ENCODE measurements at places on chromosomes 3 and 15.

- DNase-seq: no peak
These were observed 6.8 kb upstream of the ONECUT1 start for GRCh38 chr15:52796753-52797520.

GRCh38 chr3:78791753-78792152 is 976.0 kb downstream of the ROBO1 start:
- no peak for DNase-seq

- no peak for DNase-seq
These were observed 20.1 kb downstream of the GTF2E1 start for GRCh38 chr3:120762615-120763014.

GRCh38 chr3:10309736-10310135 is 11.2 kb downstream of the SEC13 start:
- no peak for DNase-seq

- DNase-seq: no peak
These were observed 156.8 kb upstream of the UBE2E1 start for GRCh38 chr3:23648996-23649395.

- no peak for DNase-seq
These were observed 123.4 kb downstream of the ATP10A start for GRCh38 chr15:25739687-25740121.

- no peak for DNase-seq
These were observed 548.5 kb downstream of the OCA2 start for GRCh38 chr15:27550635-27551034.

DNA sequence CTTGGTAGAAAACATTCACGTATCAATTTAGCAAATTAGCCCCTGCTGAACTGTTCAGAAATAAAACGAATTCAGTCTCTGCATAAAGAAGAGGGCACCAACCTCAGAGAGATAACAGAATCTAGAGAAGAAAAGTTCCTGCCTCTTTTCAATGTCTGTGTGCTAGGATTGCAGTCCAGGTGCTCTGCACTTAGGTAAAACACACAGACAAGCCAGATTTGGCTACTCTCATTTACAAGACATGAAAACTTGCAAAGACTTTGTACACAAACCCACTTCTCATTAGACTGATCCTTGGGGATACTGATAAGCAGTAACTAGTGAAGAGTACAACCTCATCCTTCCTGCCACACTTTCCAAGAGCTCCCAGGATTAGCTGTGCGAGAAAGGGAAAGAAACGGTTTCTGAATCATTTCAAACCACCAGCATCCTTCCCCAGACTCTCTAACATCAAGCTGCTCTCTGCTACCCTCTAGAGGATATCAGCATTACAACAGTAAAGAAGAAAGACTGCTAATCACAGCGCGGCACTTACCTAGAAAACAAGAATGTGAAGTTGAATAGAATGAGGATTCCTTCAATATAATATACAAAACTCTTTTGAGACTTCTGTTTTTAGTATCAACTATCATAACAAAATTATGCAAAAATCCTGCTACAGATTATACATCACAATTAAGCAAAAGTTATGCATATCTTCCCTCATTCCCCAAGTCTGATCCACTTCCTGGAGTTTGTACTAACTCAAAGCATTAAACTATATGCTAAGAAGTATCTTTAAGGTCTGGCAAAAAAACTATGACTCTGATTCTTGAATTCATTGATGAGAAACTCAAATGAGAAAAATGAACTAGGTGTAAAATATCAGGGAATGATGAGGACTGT is 306.4 kb downstream of the MAGI1 start:
- DNase-seq: no peak

- DNase-seq: no peak
These were observed 3.9 kb upstream of the PLCH1 start for GRCh38 chr3:155748611-155749365.

DNA sequence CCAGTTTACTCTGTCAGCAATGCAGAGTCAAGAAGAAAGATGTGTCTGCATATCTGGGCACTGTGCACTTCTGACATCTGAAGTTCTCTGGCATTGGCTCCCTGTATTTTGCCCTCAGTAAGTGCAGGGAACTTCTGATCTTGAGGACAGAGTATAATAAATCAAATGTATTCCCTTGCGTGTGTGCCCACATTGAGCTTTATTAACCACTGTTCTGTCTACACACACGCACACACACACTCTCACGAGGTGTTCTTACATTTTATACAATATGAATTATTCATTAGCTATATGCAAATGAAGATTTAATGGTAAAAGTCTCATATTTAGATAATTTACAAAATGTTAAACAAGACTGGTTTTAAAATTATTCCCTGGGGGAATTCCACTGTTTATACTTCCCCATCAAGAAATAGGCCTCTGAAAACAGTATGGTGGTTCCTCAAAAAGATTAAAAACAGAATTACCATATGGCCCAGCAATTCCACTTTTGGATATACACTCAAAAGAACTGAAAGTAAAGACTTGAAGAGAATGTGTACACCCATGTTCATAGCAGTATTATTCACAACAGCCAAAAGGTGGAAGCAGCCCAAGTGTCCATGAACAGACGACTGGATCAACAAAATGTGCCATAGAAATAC is 24.6 kb upstream of the ANPEP start:
- DNase-seq: no peak

DNA sequence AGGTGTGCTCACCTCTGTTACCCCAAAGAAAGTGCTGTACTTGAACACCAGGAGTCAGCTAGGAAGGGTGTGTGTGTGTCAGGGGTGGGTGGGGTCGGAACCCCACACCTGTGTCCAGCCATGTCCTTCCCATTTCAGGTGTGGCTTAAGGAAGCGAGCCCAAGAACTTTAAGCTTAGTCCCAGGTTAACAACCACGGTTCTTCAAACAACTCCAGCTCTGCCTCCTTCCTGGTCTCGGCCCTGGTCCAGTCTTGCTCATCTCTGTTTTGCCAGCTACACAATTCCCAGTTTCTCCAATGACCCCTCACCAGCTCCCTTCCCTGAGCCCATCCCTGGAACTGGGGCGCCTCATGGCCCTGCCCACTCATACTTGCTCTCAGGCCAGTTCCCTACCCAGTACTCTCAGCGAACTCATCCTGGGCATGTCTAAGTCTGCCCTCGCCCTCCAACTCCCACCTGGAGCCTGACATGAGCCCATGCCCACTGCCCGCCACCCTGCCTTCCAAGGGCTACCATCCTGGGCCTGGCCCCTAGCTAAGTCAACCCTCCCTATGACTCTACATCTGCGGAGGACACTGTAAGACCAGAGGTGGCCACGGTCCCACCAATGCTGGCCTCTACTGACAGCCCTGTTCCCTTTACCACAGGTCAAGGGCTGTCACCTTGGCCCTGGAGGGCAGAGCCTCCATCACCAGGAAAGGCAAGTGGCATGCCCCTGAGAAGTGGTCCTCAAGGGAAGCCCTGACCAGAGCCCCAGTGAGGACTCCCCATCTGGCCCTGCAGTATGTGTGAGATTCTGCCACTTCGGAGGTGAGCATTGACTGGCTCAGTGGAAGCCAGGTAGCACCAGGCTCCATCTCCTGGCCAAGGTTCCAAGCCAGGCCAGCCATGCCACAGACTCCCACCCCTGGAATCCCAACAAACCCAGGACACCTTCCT is 9.2 kb downstream of the POC1A start:
- DNase-seq: no peak

DNA sequence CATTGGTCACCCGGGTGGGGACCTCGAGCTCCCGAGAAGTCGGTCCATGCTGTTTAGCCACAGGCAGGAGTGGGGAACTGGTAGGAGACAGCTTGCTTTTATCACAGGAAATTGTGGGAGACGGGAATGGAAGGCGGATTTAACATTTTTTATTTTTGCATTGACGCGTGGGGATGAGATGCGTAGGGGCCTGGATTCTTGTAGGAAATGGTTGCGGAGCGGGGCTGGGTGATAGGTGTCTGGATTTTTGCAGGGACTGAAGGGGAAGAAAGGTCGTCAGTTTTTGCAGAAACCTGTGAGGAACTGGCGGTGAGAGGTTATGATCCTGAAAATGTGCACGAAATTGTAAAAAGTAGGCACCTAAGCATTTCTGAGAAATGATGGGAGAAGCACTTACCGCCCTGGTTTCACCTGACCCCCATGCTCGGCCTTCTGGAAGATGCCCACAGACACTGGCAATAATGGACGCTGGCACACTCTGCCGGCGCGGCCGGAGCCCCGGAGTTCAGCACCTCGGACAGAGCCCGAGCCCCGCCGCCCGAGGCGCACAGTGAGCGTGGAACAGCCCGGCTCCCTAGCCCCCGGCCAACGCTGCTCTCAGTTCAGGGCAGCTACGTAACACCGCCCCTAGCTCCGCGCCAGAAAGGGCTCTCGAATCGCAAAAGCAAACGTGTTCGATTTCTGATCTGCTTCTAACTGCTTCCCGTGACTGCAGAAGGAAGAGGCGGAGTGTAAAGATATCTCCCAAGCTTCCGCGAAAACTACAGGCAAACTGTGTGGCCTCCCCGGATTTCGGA is 928 bp downstream of the ANKRD34C start:
- peak; percentile 53 for DNase-seq

GRCh38 chr3:13137941-13138832 is 65.0 kb upstream of the IQSEC1 start:
- no peak for DNase-seq

GRCh38 chr3:30862004-30862403 is 32.5 kb downstream of the GADL1 start:
- DNase-seq: no peak

GRCh38 chr3:160748231-160748630 is 7.8 kb upstream of the PPM1L start:
- no peak for DNase-seq
